Muscle of back (tissue), 13 donors: ENCODE measurements at places on chromosomes 12 and 14.

GRCh38 chr12:68823696-68824095, 15.7 kb downstream of the MDM2 start:
- DNase-seq = no peak

DNA sequence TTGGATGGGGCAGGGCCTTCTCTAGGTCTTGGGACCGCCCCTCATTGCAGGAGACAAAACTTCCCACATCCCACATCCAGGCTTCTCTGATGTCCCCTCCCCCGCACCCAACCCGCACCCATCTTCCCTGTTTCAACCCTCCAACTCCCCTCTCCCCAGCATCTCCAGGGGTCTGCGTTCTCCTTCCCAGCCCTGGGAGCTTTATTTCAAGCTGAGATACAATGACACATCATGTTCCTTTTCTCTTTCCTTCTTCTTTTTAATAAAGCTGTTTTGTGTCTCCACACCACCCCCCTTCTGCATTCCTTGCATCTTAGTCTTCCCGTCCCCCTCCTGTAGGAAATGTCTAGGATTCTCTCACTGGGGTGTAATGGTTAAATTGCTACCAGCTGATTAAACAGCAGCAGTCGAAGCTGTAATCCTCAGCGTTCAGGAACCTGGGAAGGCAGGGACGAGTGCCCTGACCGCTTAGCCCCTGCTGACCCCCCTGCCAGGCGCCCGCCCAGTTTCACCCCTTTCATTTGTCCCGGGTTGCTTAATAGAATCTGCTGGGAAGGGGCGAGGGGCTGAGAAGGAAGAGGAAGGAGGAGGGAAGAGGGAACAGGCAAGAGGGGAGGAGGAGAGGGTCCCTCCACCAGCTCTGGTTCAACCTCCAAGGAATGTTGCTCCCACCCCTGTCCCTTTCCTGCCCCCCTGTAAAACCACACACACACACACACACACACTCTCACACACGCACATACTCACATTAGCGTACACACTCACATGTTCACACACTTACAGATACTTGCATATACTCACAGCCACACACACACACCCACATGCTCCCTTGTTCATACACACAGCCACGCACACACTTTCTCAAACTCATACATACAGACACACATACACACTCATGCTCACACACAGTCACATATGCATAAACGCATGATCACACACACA, 104.5 kb upstream of the MED13L start:
- peak; percentile 40 for DNase-seq

DNA sequence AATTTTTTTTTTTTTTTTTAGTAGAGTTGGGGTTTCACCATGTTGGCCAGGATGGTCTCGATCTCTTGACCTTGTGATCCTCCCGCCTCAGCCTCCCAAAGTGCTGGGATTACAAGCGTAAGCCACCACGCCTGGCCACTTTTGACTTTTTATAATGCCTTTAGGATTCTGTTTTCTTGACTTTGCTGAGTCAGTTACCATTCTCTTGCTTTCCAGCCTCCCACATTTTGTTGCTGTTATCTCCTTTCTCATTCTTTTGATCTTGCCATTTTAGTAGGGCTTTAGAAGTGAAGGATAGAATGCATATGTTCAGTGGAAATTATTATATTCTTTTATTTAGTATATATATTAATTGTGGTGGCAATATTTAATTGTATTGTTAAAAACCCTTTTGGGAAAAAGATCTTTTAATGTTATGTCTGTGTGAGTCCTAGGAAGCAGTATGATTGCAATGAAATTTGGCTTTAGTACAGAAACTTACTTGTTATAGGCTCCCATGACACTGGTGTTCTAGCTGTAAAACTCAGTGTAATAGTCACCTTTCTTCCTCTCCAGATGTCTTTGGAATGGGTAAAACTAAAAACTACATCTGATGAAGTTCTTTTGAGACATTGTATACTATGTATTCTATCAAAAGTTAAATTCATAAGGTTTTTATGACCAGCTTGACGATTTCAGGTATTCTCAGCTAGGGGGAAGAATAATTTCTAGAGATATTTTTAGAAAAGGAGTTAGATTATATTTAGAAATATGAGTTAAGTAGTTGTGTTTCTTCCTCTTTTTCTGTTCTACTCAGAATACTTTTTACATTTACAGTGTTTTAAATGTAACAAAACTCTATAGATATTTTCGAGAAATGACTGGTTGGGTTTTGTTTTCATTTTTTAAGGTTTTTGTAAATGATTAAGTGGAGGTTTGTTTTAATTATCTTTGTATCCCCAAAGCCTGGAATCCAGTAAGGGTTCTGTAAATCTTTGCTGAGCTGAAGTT, 74.7 kb downstream of the APAF1 start:
- DNase-seq = no peak

- peak; percentile 87 for DNase-seq
These were observed 43.1 kb downstream of the LLPH start for GRCh38 chr12:66087365-66087943.

- no peak for DNase-seq
These were observed 704.2 kb upstream of the TBX3 start for GRCh38 chr12:115388139-115388538.

DNA sequence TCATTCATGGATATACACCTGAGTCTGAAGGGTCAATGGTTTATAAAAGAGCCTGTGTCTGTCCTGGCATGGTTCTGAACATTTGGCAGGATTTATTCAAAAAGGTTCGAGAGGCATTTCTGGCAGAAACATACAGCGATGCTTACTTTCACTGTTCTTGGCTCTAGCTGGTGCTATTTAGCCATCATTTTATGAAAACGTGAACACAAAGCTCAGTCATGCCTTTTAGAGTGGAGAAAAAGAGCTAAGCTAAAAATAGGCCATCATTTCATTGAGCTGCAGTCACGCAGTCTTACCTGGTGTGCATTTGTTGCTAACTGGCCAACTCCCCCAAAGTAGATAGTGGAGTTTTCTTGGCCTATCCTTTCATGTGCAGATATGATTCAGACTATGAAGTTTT, 1209.5 kb downstream of the SLC16A7 start:
- no peak for DNase-seq

- no peak for DNase-seq
These were observed 205.8 kb downstream of the SPTSSA start for GRCh38 chr14:34256223-34256622.

GRCh38 chr12:57096748-57097553, 8.0 kb downstream of the NAB2 start:
- DNase-seq = no peak

DNA sequence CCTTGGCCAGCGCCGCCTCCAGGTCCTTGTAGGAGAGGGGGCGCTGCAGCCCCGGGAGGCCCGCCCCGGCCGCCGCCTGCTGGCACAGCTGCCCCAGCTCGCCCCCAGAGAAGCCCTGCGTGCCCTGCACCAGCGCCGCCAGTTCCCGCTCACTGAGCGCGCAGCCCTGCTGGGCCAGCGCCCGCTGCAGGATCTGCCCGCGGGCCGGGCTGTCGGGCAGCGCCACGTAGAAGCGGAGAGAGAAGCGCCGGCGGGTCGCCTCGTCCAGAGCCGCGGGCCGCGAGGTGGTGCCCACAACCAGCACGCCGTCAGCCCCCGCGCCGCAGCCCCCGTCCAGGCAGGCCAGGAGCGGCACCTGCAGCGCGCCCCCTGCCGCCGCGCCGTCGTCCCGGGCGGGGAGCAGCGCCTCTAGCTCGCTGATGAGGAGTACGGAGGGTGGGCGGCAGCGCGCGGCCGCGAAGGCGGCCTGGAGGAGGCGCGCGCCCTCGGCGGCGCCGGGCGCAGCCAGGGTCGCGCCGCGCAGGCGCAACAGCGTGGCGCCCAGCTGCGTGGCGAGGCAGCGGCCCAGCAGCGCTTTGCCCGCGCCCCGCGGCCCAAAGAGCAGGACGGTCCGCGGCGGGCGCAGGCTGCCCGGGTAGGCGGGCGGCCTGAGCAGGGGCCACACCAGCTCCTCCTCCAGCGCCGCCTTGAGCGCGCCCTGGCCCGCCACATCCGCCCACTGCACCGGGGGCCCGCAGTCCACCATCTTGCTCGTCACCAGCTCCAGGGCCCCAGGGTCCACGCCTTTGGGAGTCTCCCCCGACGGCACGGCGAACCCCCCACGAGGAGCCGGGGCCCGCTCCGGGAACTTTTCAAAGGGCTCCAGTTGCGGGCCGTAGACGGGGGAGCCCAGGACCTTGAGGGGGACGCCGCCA, 27.7 kb downstream of the FIGNL2 start:
- peak; percentile 79 for DNase-seq

DNA sequence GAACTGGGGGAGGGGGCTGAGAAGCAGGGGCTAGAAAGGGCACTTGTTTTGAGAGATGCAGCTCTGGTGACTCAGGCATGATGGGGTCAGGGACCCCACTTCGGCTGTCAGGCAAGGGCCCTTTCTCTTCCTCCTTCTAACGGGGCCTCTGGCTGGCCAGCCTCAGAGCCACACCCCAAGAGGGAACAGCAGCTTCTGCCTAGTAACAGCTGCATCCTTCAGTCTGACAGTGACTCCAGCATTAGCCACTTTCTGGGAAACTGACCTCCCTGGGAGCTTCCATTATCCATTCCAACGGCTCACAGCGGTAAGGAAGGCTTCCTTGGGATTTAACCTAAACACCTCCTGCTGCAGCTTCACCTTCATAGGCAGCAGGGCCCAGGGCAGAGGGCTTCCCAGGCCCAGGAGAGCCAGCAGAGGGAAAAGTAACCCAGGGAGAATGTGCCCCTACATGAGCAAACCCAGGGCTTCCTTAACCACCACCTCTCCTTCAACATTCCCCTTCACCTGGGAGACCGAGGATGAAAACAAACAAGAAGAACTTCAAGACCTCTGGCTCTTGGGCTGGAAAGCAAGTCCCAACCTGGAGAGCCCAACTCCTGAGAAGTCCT, 2.7 kb downstream of the NCKAP5L start:
- DNase-seq = peak; percentile 59

GRCh38 chr14:71491931-71492330, 440.3 kb upstream of the RGS6 start:
- DNase-seq = no peak
